Keratinocyte (primary cell): ENCODE measurements at places on chromosomes 12 and 14.

DNA sequence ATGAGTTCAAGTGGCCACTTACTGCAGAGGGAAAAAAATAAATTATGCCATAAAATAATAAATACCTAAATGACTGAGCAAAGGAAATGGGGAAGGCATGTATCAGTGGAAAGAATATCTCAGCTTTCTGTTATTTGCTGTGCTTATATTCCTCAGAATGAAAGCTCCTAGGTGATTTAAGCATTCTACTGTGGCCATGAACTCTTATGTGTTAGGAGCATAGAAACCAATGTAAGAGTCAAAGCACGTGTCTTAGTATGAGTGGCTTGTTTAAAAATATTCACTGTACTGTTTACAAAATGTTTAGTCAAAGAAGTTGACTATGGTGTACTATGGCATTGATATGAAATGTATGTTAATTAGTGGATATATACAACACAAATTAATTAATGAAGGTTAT lies 59.0 kb upstream of the RTL1 start:
- no peaks in the 10 kb centered on the region for H3K4me1 ChIP-seq
- H3K4me3 ChIP-seq, result no peak overlapping the region
- no peak for DNase-seq

- H3K27ac ChIP-seq, result no peak overlapping the region
- no peak for DNase-seq
- H3K4me1 ChIP-seq, result no peaks in the 10 kb centered on the region
- peaks cover 23% of the 10 kb centered on the region for H3K36me3 ChIP-seq
Observed at GRCh38 chr12:123478069-123478468, 20.1 kb downstream of the SNRNP35 start.

DNA sequence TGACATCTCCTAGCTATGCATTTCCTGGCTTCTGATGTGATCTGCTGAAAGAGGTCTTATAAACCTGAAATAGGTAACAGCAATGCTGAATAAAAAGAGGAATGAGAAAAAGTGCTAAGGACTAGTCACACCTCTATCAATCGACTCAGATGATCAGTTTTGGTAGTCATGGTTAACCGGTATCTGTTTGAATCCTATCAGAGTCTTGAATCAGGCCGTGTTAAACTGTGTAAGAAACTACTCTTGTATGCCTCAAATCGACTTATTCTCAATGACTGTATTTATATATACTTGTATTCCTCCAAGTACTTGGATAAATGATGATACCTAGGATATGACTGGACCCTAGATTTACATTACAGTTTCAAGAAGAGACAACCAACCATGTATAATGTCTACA lies 10.8 kb upstream of the ISM2 start:
- H3K27ac ChIP-seq, result no peak overlapping the region
- H3K4me1 ChIP-seq, result no peaks in the 10 kb centered on the region
- H3K27me3 ChIP-seq, result no peaks in the 10 kb centered on the region
- DNase-seq, result no peak
- H3K36me3 ChIP-seq, result peaks cover 11% of the 10 kb centered on the region

DNA sequence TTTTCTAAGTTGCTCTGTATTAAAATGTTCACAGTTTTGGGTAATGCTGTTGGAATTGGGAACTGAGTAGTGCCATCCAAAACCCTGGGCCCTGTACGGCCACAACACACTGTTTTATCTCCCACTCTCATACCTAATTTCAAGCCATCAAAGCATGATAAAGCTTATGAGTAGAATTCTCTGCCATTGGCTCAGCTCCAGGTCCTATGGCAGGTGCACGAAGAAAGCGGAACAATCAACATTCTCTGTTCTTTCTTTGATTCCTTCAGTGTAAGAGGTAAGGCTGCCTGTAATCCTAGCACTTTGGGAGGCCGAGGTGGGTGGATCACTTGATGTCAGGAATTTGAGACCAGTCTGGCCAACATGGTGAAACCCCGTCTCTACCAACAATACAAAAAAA lies 394.9 kb downstream of the CCDC91 start:
- DNase-seq, result no peak
- peaks cover 16% of the 10 kb centered on the region for H3K27me3 ChIP-seq
- no peaks in the 10 kb centered on the region for H3K36me3 ChIP-seq
- H3K27ac ChIP-seq, result no peak overlapping the region
- H3K4me3 ChIP-seq, result no peak overlapping the region

GRCh38 chr12:4438834-4439596 lies 6.6 kb downstream of the FGF6 start:
- H3K27me3 ChIP-seq, result peaks cover 5% of the 10 kb centered on the region
- DNase-seq, result no peak
- no peak overlapping the region for H3K4me3 ChIP-seq
- H3K4me1 ChIP-seq, result no peaks in the 10 kb centered on the region
- no peak overlapping the region for H3K27ac ChIP-seq
- H3K36me3 ChIP-seq, result no peaks in the 10 kb centered on the region

- H3K27ac ChIP-seq, result no peak overlapping the region
- H3K4me3 ChIP-seq, result no peak overlapping the region
Observed at GRCh38 chr12:77493302-77494168, 337.2 kb upstream of the NAV3 start.

- H3K4me1 ChIP-seq, result no peaks in the 10 kb centered on the region
- no peaks in the 10 kb centered on the region for H3K27me3 ChIP-seq
Observed at GRCh38 chr12:113867258-113867657, 98.9 kb downstream of the RBM19 start.

DNA sequence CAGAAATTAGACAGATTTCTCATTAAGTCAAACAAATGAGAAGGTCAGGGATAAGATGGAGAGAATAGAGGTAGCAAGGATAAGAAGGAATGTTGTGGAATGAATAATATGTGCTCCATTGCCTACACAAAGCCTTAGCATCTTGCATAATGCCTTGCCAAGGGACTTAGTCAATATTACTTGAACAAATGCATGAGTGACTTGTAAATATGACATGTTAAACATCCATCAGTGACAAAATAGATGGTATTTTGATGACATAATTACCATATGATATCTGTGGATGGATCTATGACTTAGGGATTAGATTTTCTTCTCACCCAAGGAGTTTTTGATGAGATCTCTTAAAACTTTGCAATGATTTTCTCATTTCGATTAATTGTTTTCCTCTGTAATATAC lies 194.1 kb upstream of the RASSF8 start:
- no peak overlapping the region for H3K27ac ChIP-seq
- no peak for DNase-seq
- H3K4me1 ChIP-seq, result peaks cover 20% of the 10 kb centered on the region
- no peaks in the 10 kb centered on the region for H3K27me3 ChIP-seq

DNA sequence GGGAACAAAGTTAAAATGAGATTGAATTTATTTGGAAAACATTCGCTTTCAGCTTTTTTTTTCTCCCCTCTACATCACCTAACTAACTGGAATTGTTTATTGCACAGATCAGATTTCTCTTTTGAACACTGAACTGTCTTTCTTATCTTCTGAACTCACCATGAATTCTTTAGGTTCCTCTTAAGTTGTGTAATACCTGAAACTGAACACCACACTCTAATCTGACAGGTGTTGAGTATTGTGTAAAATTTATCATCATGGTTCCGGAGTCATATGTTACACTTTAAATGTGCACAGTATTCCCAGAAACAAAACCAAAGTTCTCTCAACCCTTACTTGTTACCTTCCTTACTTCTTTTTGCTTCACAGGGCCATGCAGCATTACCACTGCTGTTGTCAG lies 66.8 kb downstream of the TGFB3 start:
- H3K27me3 ChIP-seq, result no peaks in the 10 kb centered on the region
- H3K36me3 ChIP-seq, result peaks cover 1% of the 10 kb centered on the region
- peaks cover 4% of the 10 kb centered on the region for H3K4me1 ChIP-seq
- H3K4me3 ChIP-seq, result no peak overlapping the region
- DNase-seq, result no peak
- H3K27ac ChIP-seq, result no peak overlapping the region
